ENCODE measurements at places on chromosomes 11 and 22.
A peak's percentile ranks its signal among the peaks of the same experiment; 100 is the strongest.

GRCh38 chr11:79363861-79364378, 76.9 kb downstream of the TENM4 start:
- no peak for DNase-seq

DNA sequence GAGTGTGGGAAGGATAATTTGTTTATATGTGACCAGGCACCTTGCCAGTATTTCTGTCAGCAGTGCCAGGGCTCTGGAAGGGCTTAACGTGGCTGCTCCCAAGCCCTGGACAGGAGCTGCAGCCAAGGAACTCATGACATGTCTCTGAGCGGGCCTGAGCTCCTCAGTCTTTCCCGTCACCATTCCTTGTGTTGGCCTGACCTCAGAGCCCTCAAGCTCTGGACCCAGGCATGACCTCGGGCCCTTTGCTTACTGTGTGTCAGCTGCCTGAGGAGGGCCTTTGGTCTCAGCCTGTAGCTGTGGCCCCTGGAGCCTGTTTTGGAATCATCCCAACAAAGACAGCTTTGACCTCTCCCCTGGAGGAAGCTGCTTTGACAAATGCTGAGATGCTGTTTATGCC, 264.1 kb upstream of the PLET1 start:
- no peak for DNase-seq

GRCh38 chr22:50303848-50304527, 3.5 kb downstream of the PLXNB2 start:
- no peak for DNase-seq

DNA sequence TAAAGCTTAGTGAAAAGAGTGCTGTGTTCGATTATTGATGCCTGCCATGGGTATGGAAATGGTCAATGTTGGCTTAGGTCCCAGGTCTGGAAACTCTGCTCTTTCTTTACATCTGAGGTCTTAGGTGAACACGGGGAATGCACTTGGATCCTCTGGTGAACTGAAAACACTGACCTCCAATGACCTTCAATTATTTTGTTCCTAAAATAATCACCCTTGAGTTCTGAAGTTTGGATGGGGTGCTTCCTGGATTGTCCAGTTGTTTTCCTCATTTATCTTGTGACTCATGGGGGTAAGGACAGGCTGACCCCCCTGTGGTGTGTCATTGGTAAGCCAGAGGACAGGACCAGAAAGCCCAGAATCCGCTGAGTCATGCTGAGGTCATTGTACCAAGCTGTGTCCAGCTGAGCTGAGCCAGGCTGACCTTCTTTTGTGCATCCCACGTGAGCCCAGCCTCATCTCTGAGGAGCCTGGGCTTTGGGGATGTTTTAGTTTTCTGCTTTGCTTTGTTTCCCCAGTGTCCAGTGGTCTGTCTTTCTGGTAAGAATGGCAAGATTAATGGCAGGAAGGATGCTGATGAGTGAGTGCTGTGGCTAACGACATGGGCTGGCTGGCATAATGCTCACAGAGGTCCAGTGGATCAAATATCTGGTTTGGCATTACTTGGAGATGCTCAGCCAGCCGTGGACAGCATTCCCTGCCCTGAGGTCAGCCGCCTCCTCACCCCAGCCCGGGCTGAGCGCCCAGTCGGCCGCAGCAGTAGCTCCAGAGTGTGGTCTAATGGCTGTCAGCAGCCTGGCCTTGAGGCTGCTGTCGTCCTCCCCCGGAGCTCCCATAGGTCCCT, 35.6 kb downstream of the AMPD3 start:
- DNase-seq = peak; percentile 77

GRCh38 chr22:38783095-38783615, 10.8 kb downstream of the DNAL4 start:
- no peak for DNase-seq

- no peak for DNase-seq
These were observed 10.3 kb downstream of the CD81 start for GRCh38 chr11:2387266-2387987.

- no peak for DNase-seq
These were observed 48.4 kb upstream of the HSD17B12 start for GRCh38 chr11:43632181-43632580.

DNA sequence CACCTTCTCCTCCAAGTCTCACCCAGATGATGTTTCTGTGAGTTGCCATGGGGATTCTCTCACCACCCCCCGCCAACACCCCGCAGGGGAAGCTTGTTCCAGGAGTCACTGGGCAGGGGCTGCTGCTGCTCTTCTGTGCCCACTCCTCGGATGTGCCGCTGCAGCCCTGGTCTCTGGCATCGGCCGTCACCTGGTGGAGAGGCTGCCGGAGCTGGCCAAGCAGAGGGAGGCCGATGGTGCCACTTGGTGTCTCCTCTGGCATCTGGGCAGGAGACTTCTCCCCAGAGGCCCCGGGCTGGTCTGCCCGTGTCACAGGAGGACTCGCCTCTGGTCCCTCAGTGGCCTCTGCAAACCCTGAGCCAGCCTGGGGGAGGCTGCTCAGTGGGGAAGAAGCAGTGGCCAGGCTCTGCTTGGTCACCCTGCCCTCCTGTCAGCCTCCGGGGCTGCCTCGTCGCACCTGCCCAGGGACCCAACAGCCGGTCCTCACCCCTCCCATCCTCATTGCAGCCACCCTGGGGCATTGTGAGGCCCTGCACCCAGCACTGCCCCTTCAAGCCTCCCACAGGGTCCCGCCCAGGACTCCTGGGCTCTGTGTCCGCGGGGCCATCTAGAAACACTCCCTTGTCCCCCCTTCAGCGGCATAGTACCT, 424 bp upstream of the ADORA2A start:
- no peak for DNase-seq

DNA sequence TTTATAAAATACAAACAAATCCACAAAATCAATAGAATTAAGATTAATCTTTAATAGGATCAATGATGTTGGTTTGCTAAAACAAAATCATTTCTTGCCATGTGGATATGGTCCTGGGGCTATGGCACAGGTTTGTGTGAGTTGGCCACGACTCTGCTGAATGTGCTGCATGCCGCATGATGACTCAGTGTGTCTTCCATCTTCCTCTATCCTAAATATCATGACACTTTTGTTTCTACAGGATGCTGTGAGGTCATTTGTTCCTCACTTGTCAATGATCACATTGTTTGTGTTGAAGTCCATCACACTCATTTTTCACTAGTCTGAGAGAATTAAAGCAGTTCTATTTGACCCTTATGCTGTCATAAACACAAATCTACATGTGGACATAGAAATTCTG, 167.2 kb upstream of the ZBED5 start:
- DNase-seq = no peak

DNA sequence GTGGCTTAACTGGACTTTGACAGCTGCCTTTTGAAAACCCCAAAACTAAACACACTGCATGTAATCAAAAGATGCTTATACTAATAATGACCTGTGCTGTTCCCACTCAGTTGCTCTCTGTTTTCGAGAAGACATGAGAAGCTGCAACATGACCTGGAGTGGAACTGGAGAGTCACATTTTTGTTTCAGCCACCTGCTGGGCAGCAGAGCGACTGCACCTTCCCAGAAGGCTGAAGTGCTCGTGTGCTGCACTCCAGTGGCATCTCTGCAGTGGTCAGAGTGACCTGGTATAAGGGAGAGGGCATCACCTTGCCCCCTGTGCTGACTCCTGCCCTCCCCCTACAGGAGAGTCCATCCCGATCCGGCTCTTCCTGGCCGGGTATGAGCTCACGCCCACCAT, 8.6 kb downstream of the THYN1 start:
- no peak for DNase-seq

GRCh38 chr11:105827906-105828305, 194.1 kb downstream of the MSANTD4 start:
- no peak for DNase-seq

DNA sequence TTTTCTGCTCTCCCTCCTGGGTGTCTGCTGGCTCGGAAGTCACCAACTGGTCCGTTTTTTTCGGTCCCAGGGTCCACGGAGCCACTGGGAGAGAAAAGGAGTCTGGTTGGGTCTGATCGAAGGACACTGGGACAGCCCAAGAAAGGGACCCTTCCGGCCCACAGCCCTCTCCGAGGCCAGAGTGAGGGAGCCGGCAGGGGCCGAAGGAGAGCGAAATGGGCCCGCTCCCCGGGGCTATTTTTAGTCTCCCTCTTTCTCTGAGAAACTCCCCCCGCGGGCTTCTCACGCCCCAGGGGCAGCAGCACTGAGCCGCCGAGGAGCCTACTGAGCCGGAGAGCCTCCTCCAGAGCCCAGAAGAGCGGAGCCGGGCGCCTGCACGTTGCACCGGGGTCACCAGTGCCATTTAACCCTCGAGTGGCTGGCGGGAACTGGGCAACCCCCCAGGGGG, 1.9 kb downstream of the ESAM start:
- no peak for DNase-seq

DNA sequence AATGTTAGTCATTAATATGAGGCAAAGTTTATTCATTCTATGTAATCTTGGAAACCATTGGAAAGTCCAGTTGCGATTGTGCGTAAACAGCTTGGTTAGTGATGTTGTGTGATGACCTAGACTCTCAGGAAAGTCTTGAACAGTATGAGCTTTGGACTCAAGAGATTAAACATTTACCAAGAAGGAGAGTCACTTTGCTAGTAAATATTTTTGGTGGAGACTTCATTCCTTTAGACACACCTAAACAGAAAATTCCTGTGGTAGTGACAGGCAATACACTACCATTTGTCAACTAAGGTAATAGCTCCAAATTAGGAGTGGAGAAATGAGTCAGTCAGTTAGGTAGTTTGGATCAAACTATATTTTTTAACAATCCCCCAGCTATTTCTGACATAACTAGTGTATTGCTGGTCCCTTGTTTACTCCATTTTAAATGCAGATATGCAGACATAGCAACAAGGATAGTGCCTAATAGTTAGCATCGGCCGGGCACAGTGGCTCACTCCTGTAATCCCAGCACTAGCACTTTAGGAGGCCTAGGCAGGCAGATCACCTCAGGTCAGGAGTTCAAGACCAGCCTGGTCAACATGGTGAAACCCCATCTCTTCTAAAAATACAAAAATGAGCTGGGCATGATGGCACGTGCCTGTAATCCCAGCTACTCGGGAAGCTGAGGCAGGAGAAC, 89.3 kb downstream of the ARHGAP42 start:
- no peak for DNase-seq

GRCh38 chr22:42937164-42937843, 77.6 kb downstream of the PACSIN2 start:
- DNase-seq = no peak

DNA sequence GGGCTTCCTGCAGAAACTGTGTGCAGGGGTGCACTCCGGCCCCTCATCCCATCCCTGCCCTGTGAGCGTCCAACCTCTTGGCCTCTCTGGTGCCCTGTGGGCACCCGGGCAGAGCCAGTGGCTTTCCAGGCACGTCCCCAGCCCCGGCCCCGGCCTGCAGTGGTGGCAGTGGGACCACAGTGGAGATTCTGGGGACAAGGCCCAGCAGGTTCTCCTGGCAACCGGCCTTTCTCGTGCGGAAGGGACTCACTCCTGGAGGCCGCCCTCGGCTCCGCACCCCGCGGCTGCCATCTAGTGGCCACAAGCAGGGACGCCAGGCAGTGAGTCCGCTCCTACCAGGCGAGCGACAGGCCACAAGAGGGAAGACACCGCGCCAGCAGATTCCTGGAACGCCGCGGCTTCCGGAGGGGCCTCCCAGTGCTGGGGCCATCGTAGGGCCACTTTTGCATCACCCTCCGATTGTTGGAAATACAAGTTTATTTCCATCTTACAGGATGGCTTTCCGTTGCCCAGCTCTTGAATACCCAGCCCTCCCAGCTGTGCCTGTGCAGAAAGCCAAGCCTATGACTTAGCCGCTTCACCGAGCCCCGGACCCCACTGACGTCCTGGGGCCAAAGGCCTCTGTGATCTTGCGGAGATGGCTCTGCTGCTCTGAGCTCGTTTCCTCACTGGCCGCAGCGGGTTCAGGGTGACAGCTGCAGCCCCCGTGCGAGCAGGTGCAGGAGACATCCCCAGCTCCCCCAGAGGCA, 357.3 kb downstream of the CTTN start:
- peak; percentile 10 for DNase-seq

DNA sequence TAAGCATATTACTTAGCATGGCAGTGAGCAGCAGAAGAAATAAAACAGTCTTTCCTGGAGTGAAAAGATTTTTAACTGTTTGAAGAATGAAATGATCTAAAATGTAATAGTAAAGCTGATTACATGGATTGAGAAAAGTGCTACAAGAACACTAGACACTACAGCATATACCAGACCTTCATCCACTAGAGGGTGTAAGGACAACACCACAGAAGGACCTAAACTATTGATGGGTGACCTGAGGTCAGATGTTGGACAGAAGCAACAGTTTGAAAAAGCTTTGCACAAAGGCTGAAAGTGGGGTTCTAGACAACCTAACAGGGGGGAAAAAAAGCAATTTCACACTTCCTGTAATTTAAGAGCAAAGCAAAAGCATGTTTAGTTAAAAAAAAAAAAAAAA, 97.7 kb downstream of the RBFOX2 start:
- DNase-seq = peak; percentile 58

DNA sequence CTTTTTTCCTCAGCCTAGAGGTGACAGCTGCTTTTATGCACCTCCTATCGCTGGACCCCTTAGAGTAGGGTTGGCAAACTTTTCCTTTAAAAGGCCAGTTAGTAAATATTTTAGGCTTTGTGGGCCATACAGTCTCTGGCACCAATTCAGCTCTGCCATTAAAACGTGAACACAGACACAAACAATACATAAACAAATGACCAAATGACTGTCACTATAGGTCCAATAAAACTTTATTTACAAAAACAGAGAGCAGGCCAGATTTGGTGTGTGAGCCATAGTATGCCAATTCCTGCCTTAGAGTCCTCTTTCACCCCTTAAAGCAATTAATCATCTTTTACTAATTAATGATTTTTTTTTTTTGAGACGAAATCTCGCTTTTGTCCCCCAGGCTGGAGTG, 61.1 kb upstream of the RPS13 start:
- DNase-seq = no peak

- no peak for DNase-seq
These were observed 32.7 kb upstream of the MICAL2 start for GRCh38 chr11:12077535-12078280.

GRCh38 chr11:89405629-89406028, 85.5 kb downstream of the NOX4 start:
- no peak for DNase-seq

GRCh38 chr11:102330231-102330630, 12.9 kb downstream of the BIRC3 start:
- DNase-seq = no peak

DNA sequence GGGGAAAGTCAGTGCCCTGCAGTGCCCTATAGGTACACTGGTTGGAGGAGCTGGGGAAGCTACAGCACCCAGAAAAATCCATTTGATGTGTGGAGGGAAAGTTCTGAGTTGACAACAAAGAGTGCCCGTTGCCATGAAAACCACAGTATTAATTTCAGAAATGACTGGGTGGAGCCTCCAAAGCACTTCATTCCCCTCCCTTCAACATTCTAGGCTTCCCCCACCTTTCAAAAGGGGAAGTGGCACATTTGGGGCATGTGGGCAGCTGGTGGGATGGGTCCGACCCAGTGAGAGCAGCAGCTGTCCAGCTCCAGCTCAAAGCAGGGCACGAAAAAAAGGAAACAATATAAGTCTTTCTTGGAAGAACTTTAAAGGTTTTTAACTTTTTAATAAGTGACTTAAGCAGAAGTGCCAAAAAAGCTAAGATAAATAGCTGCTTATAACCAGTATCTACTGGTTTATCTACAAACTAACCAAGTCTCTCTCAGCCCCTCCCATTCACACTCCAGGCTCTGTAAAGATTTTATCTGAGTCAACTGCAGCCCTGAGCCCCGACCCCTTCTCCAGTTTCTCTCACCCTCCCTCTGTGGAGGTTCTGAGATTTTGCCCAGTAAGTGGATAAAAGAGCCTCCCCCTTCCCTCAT, 9.0 kb upstream of the AHNAK start:
- DNase-seq = no peak

All from smooth muscle cell of the brain vasculature (primary cell).